ENCODE measurements at places on chromosomes 13 and 19.

DNA sequence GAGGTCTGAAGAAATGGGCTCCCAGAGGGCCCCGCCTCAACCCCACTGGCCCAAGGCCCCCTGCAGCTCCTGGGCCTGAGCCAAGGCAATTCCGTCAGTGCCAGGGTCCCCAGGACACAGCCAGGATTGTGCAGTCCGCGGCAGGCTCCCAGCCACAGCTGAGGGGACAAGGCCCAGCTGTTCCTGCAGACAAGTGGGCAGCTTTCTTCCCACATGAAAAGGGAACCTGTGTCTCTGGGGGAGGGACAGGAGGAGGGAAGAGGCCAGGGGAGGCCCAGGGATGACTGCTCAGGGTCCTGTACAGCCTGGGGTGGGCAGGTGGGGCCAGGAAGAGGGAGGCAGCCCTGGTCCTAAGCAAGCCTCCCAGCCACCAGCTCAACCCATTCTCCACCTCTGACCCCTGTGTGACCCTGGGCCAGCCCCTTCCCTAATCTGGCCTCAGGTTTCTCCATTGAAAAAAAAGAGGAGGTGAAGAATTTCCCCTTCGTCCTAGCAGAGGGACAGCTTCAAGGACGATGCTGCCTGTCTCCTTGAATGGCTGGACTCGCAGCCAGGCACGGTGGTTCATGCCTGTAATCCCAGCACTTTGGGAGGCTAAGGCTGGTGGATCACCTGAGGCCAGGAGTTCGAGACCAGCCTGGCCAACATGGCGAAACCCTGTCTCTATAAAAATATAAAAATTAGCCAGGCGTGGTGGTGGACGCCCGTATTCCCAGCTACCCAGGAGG lies 20.5 kb upstream of the VSTM2B start:
- no peak for DNase-seq

- no peak for DNase-seq
Observed at GRCh38 chr19:31723101-31723500, 373.9 kb upstream of the TSHZ3 start.

DNA sequence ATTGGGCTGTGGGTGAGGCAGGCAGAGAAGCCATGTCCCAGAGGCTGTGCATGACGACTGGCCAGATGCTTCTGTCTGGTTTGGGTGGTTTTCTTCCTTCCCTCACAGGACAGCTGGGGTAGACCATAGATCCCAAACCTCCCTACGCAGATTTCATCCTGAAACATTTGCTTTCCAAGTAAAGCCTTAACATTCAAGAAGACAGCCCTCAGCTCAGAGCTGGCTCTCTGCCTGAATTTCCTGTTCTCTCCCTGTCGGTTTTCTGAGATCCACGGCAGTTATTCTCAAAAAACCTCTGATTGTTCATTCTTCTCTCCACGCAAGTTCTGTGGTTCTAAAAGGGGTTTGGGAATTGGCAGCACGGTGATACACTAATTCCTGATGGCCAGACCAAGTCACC lies 25.3 kb downstream of the UQCRFS1 start:
- no peak for DNase-seq

- no peak for DNase-seq
Observed at GRCh38 chr13:113975416-113975815, 1.5 kb upstream of the C13orf46 start.

DNA sequence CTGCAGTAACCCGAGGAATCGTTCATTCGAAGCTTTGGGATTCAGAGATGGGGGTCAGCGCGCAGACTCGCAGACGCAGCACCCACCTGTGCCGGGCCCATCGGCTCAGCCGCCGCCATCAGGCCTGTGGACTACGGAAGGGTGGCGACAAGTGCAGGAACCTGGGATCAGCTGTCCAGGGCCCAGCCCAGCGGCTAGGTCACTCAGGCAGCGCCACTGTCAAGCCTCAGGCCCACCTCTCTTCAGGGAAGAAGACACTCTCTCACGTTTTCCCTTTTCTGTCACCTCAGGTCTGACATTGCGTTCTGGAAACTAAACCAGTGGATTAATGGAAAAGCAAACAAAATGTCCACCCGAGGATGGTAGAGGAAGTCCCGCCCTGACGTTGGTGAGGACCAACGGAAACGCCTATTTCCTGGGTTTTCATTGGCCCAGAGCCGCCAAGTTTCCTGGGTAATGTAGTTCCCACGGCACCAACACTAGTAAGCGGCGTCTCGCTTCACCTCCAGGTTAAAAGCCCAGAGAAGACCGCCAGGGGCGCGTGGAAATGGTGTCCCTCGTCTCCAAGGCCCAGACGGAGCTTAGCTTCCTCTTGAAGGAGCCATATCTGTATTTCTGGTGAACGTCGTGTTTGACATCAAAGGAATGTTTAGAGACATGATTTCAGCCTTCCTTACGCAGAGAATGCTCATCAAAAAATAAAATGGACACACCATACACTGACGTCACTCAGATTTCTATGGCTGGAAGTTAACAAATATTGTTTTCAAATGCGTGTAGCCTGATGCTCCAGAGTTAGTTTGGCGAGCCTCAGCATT lies at the start of gene ZNF772:
Gene ZNF772 (minus strand): TSS at position 376 of the 818 bp plus-strand sequence. CDS start 257 bp downstream, at position 119.
- DNase-seq, result no peak
